ENCODE measurements at places on chromosomes 1 and 21. TPM values are rescaled to one million over a fixed set of nuclear protein-coding genes. Genes with fewer than 3 reads are reported as not detected.

DNA sequence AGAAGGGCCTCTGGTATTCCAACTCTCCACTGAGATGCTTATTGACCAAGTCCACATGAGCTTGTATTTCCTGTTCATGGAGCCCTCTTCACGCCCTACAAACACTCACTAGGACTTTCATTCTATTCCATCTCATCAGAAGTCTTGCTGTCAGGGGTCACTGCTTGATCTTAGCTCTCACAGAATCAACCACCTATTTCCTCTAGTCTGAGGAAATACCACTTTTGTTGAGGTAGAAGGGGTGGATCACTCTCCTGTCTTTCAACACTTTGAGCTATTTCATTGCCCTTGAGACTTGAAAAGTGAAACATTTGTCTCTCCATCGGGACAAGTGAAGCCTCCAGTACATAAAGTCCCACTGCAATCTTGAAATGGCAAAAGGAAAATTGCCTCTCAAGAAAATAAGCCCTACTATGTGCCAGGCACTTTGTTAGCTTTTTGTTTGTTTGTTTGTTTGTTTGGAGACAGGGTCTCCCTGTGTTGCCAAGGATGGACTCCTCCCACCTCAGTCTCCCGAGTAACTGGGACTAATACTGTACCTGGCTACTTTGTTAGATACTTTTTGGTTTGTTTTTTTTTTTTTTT is 19.8 kb upstream of the FAM110D start:
- DNase-seq: no peak

DNA sequence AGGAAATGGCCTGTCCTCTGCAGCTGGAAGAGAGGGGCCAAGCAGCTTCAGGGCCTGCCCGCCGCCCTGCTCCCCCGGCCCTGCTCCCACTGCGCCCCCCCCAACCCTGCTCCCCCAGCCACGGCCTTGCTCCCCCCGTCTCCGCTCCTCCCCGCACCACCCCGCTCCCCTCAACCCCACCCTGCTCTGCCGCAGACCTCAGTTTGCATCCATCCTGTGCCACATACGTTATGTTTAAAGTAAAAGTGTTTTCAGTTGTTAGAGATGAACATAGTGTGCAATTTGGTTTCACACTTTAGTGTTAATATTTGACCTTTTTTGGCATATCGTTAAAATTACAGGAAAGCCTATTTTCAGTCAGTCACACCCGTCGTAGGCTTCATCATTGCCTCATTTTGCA is 34.1 kb upstream of the DIP2A start:
- DNase-seq: no peak

- DNase-seq: no peak
These were observed 48.9 kb downstream of the RASSF5 start for GRCh38 chr1:206556047-206556749.

The IL19 gene
- total RNA-seq: not detected

The CD5L gene
- total RNA-seq: not detected

The AIRE gene
- not detected for total RNA-seq

The CFHR1 gene
- total RNA-seq: not detected

All from prostate gland (tissue), 2 donors.